ENCODE measurements at places on chromosomes 1 and 21. TPM values are rescaled to one million over a fixed set of nuclear protein-coding genes. Genes with fewer than 3 reads are reported as not detected.

KCNE1 gene
- 0.43 TPM for total RNA-seq

FAM177B gene
- total RNA-seq, result not detected

GBP7 gene
- total RNA-seq, result not detected

OXCT2 gene
- total RNA-seq, result 0.89 TPM

DCST1 gene
- total RNA-seq, result not detected

CTSE gene
- total RNA-seq, result not detected

DNA sequence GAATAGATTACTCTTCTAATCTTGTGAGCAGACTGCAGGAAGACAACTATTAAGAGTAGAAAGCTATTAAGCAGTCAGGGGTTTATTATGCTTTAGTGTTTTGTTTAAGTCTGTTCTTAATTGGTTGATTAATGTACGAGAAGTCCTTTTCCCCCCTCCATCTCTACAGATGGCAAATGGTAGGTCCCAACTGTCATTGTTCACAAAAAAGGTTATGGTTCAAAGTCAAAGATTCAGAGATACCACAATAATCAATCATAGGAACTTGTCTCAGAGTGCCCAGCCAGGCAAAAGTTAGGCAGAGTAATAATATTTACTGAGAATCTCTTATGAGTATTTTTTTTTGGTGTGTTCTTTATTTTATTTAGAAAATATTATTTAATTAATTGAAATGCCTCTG, 26.8 kb downstream of the NFIA start:
- no peak for DNase-seq

DNA sequence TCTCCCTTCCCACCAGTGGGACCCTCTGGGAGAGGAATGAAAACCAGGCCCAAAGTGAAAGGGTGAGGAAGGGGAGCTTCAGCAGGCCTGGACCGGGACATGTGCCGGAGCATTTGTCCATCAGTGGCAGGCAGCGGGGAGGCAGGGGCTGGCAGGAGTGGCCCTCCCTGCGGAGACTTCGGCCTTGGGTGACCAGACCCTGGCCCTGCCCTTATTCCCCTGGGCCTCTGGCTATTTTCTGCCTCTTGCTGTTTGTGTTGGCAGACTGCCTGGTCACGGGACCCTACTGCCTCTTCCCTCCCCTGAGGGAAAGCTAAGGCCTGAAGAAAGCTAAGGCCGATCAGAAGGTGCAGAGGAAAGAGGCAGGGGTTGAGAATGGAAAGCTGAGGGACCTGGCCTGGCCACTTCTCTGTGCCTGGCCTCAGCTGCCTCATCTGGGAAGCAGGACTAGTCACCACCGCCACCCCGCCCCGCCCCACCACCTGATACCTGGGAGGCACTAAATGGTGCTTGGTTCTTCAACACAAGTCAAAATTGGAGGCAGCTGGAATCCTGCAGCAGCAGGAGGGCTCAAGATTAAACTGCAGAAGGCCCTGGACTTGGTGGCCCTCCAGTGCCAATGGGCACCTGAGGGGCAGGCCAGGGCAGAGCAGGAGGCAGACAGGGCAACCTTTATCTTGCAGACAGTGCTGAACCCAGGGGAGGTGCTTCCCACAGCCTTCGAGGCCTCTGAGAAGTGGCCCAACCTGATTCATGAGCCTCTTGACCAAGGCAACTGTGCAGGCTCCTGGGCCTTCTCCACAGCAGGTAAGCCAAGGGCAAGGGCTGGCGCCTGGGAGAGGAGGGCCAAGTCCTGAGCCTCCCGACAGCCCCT, 7.9 kb downstream of the TINAGL1 start:
- no peak for DNase-seq

DNA sequence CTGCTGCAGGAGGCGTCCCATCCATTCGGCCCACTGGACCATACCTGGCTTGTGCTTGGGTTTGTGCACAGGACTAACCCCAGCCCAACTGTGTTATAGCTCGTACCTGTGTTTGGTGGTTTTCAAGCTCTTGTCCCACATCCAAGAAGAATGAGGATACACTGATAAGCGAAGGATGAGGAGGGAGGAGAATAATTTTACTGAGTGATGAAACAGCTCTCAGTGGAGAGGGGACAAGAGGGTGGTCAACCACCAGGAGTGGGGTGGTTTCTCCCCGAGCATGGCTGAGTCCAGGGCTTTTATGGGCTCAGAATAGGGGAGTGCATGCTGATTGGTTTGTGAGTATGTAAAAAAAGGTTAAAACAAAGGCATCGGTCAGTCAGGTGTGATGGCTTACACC, 12.1 kb upstream of the USP48 start:
- DNase-seq, result no peak

DNA sequence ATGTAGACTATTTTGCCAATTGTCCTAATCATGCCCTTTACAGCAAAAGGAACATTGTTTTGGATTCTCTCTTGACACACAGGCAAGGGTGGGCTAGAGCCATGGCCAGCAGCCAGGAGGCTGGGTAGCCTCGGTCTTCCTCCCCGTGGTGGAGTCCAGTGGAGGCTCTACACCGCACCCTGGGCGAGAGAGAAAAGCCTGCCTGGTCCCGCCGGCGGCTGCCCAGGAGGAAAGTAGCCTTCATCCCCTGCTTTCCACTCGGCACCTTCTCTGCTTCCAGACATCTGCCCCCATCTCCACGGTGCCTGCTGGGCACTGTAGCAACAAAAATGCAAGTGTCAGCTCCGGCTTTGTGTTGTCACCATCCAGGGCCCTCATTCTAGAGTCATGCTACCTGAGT, 21.6 kb downstream of the PROK1 start:
- DNase-seq, result no peak

GRCh38 chr1:162138112-162138511, 68.6 kb downstream of the NOS1AP start:
- no peak for DNase-seq

GRCh38 chr1:85074365-85074964, 26.2 kb upstream of the MCOLN3 start:
- no peak for DNase-seq

GRCh38 chr1:101162736-101163735, 73.8 kb upstream of the S1PR1 start:
- DNase-seq, result no peak

DNA sequence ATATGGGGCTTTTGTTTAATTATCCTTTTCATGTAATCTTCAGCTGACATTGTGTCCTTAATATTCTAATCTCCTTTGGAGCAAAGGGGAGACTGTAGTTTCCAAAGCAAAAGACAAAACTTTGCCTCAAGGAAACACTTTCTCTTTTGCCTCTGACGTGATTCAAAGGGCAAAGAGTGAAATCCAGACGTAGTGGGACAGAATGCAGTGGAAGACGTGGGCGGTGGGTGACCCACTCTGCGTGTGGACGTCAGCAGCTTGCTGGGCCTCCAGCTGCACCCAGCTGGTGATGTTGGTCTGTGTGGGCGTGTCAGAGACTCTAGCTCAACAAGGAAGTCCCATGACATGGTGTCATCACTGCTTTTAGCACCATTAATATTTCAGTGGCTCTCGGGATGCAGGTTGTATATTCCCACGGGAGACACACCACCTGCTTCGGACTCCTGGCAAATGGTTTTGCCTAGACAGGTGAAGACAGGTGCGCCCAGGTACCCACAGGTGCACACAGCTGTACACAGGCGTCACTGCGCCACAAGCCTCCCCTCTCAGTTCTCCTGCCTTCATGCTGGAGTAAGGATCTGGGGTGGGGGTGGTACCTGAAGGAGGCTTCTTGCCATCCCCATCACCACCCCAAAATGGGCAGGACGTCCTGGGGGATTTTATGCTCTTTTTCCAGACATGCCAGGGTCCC, 292.1 kb upstream of the VAMP3 start:
- peak; percentile 98 for DNase-seq

DNA sequence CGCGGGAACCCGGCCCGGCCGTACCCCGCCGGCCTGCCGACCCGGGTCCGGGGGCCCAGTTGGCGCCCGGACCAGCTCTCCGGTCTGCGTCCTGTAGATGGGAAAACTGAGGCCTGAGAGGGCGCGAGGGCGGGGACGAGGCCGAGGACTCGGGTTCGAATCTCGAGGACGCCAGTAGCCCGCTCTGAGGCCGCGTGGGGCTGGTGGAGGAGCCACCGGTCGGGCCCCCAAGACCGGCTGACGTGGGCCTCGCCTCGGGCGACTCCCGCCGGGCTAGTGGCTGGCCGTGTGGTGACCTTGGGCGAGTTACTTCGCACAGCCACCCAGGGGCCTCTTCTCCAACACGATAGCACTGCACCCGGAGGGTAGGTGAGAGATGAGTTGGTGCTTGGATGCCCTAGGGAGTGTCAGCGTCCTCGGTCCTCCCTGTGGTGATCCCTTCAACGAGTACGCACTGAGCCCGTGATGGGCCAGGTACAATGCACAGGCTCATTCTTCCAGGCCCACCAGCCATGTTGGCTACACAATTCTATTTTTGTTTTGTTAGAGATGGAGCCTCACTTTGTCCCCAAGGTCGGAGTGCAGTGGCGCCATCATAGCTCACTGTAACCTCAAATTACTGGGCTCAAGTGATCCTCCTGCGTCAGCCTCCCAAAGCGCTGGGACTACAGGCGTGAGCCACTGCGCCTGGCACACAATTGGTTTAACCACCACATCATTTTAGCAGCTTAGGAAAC, 404 bp upstream of the SCMH1 start:
- peak; percentile 43 for DNase-seq

- DNase-seq, result peak; percentile 23
Observed at GRCh38 chr1:96234299-96234698, 487.3 kb upstream of the PTBP2 start.

- no peak for DNase-seq
Observed at GRCh38 chr1:22282364-22282995, 139.6 kb upstream of the WNT4 start.

DNA sequence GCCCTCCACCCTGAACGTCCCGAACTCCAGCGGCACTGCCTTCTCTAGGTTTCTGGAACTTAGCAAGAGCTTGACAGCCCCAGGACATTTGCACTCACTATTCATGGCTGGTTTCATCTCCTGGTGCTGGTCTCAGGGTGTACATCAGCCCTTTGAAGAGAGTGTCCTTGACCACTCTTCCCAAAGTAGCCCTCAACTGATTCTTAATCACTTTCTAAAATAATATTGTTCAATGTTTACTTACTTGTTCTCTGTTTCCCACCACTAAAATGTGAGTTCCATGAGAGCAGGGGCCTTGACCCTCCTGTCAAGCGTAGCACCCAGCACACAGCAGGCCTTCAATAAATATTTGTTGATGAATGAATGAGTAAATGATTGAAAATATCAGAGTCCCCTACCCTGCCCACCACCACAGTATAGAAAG, 262.5 kb downstream of the RHOU start:
- DNase-seq, result no peak

DNA sequence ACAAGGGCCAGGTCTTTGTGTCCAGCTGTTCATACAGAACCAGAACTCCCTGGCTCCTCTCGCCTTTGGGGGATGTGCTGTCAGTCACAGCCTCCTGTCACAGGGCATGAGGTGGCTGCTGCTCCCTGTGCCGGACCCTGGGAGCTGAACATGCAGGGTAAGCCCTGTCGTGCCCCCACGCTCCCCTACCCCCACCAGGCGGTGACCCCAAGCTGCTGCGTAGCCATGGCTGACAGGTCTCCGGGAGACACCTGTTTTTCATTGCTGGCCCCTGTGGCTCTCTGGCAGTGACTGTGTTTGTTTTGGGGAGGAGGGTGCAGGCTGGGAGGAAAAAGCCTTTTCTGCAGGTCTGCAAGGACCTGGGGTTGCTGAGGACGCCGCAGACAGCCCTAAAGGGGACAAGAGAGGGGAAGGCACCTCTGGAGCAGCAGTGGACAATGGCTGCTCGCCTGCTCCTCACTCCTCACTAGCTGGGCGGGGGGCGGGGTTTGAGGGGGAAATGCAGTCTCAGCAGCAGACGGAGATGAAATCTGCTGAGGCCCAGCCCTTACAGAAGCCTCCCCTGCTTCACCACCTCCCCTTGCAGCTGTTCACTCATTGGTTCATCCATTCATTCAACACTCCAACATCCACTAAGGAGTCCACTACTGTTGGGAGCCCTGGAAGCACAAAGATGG, 81.4 kb downstream of the TRABD2B start:
- DNase-seq, result no peak

DNA sequence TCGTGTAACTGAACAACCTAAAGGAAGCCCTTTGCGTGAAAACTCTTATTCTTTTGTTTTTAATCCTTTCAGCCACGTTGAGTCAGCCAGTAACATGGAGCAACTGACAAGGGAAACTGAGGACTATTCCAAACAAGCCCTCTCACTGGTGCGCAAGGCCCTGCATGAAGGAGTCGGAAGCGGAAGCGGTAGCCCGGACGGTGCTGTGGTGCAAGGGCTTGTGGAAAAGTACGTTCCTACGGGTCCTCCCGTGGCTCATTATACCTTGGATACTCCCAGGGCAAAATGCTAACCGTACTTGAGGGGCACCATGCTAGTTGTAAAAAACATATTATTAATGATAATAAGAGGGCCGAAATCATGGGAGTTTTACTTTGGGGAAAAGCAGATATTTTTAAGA, 49.4 kb downstream of the LAMC2 start:
- DNase-seq, result no peak

Data from GM23248 (cell line).